ENCODE measurements at places on chromosomes 12 and 14.
A peak's percentile ranks its signal among the peaks of the same experiment; 100 is the strongest.

GRCh38 chr12:89051065-89051677, 301.1 kb downstream of the DUSP6 start:
- no peak for DNase-seq

- DNase-seq, result no peak
Observed at GRCh38 chr12:10736463-10736862, 13.3 kb upstream of the YBX3 start.

- DNase-seq, result no peak
Observed at GRCh38 chr12:75923964-75924666, 107.5 kb downstream of the PHLDA1 start.

DNA sequence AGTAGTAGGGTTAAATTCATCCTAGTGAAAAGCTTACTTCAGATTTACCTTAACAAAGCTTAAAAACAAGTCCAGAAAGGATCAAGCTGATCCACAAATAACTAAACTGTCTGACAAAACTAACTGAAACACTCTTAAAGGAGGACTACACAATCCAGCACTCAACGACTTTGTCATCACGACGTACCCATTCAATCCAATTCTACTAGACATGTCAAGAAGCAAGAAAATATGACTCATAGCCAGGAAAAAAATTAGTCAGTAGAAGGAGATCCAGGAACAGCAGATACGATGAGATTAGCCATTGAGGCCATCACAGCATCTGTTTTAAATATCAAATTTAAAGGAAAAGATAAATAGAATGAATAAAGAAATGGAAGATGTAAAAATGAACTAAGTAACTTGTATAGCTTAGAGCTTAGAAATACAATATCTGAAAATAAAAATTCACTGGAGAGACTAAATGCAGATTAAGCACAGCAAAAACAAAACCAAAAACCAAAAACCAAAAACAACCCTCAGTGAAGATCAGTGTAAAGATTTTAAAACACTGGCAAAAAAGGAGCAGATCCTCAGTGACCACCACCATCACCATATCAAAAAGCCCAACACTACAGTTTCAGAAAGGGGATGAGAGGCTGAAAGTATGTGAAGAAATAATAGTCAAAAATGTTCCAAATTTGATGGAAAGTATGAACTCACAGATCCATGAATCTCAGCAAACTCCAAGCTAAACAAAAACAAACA, 95.0 kb upstream of the CCND2 start:
- DNase-seq, result peak; percentile 39

DNA sequence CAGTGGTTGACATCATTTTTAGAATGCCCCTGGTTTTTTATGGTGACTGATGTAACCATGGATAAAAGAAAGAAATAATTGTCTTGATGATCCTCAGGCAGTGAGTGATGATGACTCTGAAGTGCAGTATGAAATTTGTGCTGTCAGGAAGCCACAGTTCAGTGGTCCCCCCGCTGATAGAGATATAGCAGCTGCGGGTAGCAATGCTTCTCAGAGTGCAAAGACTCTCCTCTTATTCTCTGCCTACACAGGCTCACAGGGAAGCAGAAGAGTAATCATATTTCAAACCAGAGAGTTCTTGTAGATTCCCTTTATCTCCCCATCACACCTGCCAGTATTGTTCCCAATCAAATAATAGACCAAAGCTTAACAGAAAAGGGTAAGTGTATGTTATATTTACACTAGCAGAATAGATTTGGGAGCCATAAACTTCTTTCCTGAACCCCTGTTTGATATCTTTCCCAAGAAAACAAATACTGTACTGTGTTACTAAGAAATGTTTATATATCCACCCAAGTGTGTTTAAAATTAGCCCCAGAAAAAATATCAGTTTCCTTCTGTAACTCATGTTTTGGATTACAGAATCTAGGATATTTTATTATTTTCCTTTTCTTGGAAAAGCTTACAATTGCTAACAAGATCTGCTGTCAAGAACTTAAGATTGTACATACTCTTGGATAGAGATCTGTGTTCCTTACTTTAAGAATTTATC, 1817.4 kb upstream of the FLRT2 start:
- no peak for DNase-seq

DNA sequence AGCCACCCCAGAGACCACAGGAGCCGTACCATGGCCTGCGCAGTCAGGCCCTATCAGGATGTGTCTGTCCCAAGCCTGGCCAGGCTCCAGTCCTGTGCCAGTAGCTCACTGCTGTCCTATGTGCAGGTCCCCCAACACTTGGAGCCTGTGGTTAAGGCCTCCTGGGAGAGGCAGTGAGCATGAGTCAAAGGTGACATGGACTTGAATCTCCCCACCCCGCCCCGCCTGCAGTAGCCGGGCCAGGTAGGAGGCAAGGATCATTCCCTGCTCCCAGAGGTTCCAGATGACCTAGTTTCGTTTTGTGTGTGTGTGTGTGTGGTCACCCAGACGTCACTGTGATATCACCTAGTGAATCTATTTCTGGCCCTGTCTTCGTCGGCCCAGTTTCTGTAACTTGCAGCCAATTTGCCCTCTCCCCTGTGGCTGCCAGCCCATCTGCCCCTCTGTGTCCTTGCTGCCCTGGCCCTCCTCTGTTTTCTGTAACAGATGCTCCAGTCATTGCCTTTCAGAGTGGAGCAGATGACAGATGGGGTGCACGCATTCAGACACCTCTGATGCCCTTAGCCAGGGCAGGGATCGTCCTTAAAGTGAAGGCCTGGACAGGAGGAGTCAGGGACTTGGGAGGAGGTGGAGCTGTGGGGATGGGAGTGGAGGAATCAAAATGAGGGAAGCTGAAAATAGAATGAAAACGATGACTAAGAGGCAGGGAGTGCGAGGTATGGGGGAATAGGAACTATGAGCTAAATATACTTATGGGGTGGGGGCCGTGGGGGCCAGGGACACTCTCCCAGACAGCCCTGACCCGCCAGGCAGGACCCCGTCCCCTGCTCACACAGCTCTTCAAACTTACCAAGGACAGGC, 37.4 kb downstream of the SLC6A12 start:
- DNase-seq, result no peak

DNA sequence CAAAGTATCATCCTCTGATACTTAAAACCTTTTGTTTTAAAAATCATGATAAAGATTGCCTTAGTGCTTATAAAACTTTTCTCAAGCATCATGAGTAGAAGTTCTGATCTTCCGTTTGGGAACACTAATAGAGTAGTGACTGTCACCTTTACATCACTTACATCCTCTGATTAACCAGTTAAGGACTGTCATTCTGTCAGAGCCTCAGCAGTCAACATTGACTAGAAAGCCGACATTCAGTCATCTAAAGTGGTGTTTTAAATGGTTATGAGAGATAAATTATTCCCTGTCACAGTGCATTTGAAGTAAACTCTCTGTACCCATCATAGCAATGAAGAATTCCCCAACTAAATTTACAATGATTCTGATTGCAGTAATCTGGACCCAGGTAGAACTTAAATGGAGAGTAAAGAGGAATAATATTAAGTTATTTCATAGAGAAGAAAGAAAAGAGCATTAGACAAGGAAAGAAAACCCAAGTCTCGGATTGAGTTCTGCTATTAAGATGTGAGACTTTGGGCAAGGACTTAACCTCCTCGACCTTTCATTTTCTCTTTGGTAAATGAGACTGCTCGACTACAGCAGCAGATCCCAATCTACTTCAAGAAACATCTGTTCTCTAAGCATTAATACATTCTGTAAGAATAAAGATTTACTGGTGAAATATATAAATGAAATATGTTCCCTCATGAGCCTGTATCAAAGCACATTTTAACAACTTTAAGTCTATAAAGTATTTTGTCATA, 563.9 kb upstream of the LMO3 start:
- DNase-seq, result no peak

GRCh38 chr12:122187466-122187865, 4.5 kb downstream of the LRRC43 start:
- DNase-seq, result no peak

DNA sequence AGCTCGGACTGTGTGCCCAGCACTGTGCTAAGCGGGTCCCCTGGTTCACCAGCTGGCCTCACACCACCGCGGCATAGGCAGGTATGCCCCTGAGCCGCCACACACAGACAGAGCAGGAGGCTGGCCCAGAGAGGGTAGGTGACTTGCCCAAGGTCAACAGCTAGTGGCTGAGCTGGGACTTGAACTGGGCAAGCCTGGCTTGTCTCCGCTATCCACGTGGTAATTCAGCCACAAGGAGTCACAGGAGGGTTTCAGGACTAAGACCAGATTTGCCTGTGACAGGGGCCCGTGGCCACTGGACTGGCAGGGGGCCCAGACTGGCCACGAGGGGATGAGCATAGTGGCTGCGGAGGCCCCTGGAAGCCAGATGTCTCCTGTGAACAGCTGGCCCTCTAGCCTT, 47.7 kb downstream of the NCOR2 start:
- DNase-seq, result no peak

GRCh38 chr12:33942172-33942571, 80.1 kb upstream of the ALG10 start:
- no peak for DNase-seq

DNA sequence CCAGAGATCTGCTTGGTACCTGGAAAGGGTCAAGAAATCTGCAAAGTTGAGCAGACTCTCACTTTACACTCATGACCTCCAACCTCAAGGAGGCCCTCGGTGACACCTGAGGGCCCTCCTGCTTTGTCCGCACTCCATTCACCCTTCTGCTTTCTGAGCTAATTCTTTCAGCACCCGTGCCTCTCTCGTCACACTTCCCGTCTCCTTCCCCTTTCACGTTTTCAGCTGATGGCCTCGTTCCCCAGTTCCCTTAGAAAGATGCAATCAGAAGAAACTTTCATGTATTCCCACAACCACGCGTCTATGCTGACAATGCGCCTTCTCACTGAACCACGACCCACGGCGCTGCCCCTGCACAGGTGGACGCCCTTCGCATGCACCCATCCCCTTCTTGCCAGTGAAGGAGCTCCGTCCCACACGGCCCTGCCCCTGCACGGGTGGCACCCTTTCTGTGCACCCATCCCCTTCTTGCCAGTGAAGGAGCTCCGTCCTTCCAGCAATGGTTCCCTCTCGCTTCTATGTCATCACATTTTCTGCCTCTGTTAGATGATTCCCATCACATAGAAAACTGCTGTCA, 340.1 kb upstream of the FKBP4 start:
- no peak for DNase-seq

GRCh38 chr14:74988993-74989392, 13.7 kb upstream of the EIF2B2 start:
- DNase-seq, result no peak

DNA sequence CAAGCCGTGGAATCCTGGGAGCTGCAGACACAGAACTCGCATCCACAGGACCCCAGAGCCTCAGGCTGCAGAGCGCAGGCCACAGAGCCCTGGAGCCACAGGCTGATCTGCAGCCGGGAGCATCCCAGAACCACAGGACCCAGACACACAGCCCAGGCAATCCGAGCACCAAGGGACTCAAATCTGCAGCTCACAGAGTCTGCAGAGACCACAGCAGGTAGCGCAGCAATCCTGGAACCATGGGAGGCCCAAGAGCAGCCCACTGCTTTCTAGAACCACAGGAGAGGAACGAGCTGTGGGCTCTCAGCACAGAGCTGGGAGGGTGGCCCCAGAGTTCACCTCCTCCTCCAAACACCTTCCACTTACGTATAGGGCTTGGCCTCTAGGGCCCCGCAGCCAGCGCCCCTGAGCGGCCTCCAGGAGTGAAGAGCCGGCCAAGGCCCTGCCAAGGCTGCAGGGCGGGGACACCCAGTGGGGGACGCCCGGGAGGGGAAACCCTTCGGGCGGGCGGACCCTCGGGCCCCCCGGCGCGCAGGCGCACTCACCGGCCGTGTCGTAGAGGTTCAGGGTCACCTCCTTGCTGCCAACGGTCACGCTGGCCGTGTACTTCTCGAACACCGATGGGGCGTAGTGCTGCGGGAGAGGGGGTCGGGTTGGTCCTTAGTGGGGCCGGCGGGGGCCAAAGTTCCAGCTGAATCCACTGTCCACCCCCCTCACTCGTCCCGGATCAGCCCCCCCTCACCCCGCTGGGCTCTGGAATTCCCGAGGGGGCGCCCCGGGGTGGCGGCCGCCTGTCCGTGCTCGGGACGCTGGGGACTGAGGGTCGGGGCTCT, 665 bp downstream of the RHOF start:
- peak; percentile 76 for DNase-seq

GRCh38 chr12:33488036-33488435, 48.4 kb upstream of the SYT10 start:
- no peak for DNase-seq

DNA sequence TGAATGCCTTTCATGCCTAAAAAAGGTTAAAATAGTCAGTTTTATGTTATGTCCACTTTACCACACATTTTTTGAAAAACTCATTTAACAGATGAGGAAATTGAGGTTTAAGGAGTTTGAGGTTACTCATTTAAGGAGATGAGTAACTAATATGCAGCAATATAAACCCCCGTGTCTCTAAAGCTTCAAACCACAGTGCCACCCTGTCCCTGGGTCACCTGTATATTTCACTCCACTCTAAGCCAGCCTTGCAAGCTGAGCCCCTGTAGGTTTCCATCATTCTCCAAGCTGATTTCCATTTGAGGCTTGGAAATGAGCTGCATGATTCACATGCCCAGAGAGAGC, 64.4 kb downstream of the NUAK1 start:
- DNase-seq, result no peak

DNA sequence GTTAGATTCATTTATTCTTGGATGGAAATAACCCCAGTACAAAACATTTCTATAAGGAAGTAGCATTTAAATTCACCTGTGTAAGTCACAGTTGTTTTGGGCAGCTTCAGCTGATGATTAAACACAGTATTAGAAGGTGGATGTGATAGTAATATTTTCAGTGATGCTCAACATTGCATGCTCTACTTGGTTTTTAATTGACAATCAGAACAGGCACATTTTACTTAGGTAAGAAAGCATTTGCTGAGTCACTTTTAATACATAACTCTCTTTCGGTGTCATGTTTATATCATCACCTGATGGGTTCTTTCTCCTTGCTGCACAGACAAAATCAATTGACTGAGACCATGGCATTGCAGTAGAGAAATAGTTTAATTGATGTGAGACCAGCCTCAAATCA, 80.7 kb downstream of the CMAS start:
- no peak for DNase-seq

GRCh38 chr14:86987966-86988365, 1005.0 kb downstream of the GALC start:
- no peak for DNase-seq

DNA sequence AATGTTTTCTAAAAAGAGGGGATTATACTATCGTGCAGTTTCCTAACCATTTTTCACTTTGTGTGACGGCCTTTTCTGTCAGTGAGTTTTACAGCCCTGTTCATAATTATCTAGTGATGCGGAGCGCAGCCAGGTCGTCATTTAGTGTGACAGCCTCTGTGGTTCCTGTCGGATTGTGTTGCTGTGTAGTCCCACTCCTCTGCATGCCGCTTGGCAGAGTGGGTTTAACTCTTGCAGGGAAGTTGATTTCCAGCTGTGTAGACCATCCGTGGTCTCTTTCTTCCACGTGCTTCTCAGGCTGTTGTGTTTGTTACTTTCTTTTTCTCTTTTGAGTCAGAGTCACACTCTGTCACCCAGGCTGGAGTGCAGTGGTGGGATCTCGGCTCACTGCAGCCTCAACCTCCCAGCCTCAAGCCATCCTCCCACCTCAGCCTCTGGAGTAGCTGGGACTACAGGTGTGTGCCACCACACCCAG, 8.6 kb downstream of the RAN start:
- peak; percentile 29 for DNase-seq
